ENCODE measurements at places on chromosomes 1 and 21.

- DNase-seq, result peak; percentile 64
These were observed 9.5 kb downstream of the SIPA1L2 start for GRCh38 chr1:232620356-232620969.

GRCh38 chr1:41573194-41573593 lies 88.7 kb upstream of the EDN2 start:
- DNase-seq, result no peak

DNA sequence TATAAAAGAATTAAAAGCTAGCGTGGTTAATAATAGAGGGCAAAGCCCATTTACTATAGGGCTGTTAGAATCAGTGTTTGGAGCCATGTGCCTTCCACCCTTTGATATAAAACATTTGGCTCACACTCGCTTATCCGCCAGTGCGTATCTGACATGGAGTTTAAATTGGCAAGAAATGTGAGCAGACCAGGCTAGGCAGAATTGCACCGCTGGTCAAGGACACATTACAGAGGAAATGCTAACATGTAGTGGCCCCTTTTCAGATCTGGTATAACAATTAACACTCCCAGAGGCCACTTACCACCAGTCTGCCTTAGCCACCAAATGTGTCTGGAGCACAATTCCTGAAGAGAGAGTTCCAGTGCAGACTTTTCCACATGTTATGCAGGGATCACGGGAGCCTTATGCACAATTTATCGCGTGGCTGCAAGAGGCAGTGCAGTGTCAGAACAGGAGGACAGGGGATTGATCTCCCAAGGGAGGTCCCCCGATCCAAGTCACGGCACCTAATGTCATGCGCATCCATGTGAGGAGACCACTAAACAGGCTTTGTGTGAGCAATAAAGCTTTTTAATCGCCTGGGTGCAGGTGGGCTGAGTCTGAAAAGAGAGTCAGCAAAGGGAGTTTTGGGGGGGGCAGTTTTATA lies 14.0 kb downstream of the GSTM3 start:
- no peak for DNase-seq

DNA sequence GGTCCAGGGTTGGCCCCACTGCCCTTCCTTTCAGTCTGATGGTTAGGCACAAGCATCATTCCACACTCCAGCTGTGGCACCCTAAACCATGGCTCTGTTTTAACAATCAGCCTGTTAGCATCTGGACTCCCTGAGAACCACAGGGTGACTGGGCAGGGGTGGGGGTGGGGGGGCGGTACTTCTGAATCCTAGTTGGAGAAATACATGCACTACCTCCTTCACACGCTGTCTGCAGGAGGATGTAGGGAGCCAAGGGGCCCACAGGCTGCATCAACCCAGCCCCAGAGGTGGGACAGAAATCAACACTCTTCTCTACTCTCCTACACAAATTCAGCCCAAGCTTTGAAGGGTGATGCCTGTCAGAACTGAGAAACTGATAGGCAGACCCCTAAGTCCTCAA lies 23.8 kb downstream of the DDX20 start:
- DNase-seq, result no peak

- DNase-seq, result no peak
These were observed 50.8 kb downstream of the OLFM3 start for GRCh38 chr1:101945884-101946283.

- no peak for DNase-seq
These were observed 85.5 kb downstream of the SYT2 start for GRCh38 chr1:202624781-202625108.

DNA sequence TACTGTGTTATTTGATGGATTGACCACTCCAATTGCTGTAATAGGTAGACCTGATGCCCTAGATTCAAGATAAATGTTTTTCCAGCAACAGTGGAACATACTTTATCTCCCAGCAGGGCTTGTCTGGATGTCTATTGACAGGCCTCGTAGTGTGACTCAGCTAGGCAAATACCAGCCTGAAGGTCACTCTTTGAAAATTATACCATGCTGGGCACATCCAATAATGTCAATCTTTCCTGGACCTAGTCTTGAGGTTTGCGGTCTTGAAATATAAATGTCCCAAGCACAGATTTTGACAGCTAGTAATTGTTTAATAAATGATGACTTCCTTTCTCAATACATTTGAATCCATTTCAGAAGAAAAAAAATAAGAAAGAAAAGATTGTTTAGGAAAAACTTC lies 1138.0 kb upstream of the TMPRSS15 start:
- no peak for DNase-seq

GRCh38 chr1:41608211-41608610 lies 123.7 kb upstream of the EDN2 start:
- DNase-seq, result no peak

DNA sequence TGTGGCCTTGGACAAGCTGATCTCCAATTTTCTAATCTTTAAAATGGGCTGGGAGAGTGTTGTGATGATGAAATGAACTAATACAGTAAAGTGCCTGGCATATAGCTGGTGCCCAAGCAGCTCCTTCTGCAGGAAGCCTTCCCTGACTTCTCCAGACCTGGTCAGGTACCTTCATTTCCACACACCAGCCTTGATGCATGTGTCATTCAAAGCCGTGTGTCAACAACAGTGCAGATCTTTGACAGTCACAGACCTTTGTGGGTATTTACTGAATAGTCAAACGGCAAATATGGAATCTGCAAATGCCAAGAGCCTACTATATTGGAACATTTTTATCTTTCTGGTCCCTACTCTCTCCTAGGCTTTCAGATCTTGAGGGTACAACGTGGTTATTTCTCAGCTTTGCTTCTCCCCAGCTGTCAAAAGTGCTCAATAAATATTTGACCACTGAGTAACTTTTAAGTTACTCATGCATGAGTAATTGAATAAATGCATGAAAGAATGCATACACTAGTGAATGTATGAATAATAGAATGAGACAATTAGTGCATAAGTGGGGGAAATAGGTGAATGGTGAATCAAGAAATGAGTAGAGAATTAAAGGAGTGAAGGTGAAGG lies 75.4 kb downstream of the MDM4 start:
- no peak for DNase-seq

DNA sequence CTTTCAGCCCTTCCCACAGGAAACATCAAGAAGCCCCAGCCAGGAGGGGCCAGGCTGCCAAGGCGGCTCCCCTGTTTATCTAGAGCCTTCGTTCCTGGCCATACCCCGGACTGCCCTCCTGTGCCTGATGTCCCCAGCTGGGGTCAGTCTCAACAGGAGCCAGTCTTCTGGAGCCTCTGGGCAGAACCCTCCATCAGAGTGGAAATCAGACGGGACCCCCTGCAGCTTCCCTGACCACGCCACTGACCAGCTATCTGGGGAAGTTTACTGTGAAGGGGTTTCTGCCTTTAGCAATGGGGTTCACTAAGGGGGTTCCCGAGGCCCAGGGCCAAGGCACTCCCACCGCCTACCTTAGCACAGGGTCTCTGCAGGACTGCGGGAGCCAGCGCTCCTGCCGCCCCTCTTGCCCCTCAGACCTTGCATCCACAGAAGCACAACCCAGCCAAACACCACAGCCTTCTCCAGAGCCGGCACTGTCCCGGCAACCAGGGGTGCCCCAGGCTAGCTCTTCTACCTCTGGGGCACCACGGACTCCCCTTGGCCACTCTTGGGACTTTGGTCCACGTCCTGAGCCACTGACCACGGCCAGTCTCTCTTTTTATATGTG lies 3.5 kb upstream of the MTFR1L start:
- no peak for DNase-seq

DNA sequence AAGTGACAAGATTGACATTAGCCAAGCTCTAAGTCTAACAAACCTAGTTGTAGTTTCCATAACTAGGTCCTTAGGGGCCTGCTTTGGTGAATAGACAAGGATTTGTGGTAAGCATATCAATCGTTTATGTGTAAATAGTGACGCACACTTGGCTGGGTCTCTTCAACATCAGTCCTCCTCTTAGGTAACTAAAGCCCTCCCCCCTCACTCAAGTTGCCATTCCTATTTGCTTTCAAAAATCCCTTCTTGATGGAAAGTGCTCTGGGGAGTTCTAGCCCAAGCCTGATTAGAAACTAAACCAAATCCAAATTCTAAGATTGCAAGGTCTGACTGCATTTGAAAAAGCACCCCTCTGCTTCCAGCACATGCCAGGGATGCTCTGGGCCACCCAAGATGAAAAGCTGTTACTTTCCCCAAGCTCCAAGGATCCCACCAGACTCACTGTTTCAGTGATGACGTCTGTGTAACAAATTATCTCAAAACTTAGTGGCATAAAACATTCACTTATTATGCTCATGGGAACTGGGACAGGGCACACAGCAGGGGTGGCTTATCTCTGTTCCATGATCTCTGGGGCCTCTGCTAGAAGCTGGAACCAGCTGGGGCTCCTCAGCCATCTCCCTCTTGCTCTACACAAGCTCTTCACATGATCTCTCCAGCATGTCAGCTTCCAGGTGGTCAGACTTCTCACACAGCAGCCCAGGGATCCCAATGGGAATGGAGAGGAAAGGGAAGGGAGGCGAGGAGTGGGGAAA lies 74.1 kb downstream of the RRAGC start:
- no peak for DNase-seq

DNA sequence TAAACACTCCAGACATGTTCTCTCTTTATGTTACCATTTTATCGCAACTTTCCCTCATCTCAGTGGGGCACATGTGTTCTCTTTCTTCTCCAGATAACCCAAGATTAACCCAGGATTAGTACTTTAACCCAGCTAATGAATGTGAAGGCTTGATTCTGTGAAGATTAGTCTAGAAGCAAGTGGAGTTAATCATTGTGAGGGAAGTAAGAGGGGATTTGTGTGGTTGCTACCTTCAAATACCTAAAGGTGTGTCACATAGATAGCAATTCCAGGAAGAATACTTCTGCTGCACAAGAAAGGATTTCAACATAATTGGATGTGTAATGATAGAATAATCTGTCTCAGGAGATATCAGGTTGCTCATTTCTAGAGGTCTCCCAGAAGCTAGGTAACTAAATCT lies 327.1 kb downstream of the PBX1 start:
- DNase-seq, result no peak

DNA sequence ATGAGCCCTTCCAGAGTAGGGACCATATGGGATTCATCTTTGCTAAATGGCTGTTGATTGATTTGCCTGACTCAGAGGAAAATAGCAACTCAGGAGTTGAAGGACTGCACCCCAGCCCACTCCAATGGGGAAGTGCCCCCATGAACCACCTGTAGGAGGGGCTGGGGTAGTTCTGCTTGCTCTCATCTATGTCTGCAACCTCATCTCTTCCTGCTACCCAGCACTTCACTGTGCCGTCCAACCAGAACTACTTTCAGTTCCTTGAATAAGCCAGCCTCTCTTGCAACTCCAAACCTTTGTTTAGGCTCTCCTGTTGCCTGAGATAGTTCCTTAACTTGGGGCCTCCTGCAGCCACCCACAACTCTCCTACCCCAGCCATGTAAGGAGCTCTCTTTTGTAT lies 26.6 kb downstream of the BEND5 start:
- no peak for DNase-seq

GRCh38 chr1:201861448-201861847 lies 27.2 kb upstream of the SHISA4 start:
- DNase-seq, result no peak

DNA sequence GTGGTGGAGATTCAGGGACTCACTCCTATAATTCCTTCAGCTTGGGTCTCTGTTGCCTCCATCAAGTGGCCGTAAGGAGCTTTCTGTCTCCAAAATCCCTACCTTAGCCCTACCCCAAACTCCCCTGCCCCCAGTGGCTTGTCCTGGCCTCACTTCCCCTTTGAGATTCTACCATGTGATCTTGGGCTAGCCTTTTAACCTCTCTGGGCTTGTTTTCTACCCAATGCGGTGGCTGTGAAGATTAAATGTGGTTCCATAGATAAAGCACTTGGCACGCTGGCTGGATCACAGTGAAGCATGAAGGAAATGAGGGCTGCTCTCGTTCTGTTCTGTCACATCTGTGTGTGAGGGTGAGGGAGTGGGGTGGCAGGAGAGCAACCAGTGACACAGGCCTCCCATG lies 43.6 kb downstream of the FAAH start:
- no peak for DNase-seq

GRCh38 chr1:1287288-1288110 lies 7.3 kb downstream of the SCNN1D start:
- no peak for DNase-seq

DNA sequence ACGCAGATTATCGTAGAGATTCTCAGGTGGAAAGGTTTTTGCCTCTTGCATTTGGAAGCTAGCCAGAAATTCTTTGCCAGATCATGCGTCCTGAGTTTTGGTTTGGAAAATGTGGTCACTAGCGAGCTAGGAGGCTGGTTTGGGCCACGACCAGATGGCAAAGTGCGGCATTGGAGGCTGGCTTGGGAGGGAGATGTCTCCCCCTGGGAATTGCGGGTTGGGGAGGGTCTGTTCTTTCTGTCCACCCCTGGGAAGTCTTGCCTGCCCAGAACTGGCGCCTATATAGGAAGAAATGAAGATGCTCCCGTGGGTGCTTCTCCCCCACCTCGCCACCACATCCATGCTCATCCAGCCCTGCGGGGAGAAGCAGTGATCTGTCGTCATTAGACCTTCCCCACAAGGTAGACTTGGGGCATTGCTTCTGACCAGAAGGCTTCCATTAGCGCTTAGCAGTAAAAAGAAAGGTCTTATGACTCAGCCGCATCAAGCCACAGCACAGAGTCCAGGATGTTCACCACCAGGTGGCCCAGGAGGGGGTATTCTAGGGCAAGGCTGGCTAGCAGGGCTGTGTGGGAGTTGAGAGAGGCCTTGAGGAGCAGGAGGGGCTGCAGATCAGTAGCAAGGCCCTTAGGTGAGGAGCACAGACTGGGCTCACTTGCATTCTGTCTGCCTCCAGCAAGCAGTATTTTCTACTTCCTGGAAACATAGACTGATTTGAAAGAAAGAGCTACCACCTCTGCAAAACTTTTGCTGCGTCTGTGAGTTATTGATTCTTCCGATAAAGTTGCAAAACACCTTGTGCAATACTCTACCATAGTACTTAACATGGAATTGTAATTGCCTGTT lies 1.5 kb upstream of the PTP4A2 start:
- DNase-seq, result peak; percentile 34

GRCh38 chr1:162229549-162229948 lies 147.1 kb downstream of the SPATA46 start:
- no peak for DNase-seq

DNA sequence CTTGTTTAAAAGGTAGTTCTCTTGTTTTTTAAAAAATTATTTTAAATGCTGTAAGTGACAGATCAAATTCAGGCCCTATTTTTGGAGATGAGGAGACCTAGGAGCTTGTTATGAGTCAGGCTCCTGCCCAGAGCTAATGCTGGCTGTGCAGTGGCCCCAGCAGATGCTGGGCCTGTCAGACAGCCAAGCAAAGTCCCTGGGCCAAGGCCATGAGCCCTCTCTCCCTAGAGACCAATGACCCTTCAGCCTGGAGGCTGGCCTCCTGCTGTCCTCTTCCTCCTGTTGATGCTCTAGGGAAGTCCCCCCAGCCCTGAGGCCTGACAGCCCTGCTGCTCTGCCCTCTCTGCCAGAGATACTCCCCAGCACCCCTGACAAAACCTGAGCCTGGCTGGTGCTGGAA lies 128.1 kb upstream of the CTTNBP2NL start:
- no peak for DNase-seq

- peak; percentile 5 for DNase-seq
These were observed 372.8 kb downstream of the PTBP2 start for GRCh38 chr1:97094247-97094972.

GRCh38 chr1:77061162-77061561 lies 158.1 kb downstream of the PIGK start:
- no peak for DNase-seq
